Activated CD8-positive, alpha-beta memory T cell treated with anti-CD3 and anti-CD28 coated beads for 1 hour (primary cell): ENCODE measurements at places on chromosomes 13 and 19.

- DNase-seq = no peak
Measured at GRCh38 chr19:4456476-4456842, 1.1 kb downstream of the UBXN6 start.

DNA sequence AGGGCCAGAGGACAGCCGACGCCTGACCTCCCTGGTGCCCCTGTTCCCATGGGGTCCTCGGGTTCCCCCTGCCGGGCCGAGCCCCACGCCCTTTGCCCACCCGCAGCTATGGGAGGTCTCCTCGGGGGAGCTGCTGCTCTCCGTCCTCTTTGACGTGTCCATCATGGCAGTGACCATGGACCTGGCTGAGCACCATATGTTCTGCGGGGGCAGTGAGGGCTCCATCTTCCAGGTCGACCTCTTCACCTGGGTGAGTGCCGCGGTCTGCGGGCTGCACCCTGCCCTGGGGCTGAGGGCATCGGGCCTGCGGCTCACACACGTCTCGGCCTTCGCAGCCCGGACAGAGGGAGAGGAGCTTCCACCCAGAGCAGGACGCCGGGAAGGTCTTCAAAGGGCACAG lies 6.6 kb downstream of the WDR18 start:
- no peak for DNase-seq

DNA sequence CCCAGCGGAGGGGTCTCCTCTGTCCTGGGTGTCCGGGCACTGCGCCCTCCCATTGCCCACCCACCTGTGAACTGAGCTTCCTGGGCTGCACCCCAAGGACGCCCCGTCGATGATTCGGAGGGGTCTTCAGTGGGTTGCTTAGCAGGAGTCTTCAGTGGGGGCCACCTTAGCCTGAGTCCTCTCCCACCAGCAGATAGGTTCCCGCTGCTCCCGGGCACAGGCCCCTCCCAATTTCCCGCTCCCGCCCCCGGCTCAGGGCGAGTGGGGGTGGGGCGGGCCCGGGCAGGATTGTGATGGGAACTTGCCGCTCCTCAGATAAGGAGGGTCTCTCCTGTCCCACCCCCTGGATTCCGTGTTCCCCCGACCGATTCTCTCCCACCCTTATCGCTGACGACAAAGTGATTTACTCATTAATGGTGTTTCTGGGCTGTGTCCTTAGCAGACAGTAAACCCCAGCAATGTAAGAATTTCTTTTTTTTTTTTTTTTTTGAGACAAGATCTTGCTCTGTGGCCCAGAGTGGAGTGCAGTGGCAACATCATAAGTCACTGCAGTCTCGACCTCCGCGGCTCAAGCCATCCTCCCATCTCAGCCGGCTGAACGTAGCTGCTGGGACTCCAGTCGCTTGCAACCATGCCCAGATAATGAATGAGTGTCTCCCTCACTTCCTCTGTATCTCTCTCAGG lies 655 bp upstream of the S1PR5 start:
- DNase-seq = no peak

GRCh38 chr13:21694831-21695230 lies 24.0 kb downstream of the FGF9 start:
- DNase-seq = no peak

GRCh38 chr19:55642153-55643002 lies 1.1 kb upstream of the ZNF581 start:
- no peak for DNase-seq

GRCh38 chr19:16197188-16197621 lies 506 bp upstream of the AP1M1 start:
- no peak for DNase-seq

DNA sequence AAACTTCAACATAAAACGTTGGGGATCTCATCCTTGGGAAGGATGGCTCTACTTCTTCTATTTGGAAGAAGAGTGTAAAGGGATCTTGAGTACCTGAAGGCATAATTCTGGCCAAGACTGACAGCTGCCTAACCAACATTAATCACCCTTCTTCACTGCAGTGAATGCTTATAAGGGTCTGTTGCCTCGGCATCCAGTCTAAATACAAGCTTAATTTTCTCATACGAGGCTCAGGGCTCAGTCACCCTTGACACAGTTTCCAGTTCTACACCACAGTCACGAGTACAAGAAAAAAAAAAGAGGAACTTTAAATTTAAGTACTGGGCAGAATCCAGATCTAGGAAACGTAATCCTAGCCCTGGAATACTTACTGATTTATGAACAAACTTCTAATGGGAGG lies 9.0 kb downstream of the FPR3 start:
- no peak for DNase-seq

- no peak for DNase-seq
Measured at GRCh38 chr13:30985637-30986205, 53.3 kb downstream of the TEX26 start.

DNA sequence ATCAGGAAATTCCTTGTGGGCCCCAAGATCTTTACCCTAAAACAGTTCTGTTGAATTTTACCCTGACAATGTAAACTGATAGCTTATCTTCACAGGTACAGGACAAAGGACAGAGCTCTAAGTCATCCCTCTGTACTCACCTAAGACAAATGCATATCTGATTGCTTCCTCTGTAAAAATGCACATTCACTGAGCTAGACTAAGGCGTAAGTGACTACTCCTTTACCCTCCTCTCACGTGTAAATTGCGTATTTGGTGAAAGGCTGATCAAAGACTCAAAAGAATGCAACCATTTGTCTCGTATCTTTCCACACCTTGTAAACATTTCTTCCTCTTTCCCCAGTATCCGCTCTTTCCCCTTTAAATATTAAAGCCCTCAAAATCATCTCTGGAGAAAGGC lies 80.6 kb upstream of the LRCH1 start:
- DNase-seq = no peak

DNA sequence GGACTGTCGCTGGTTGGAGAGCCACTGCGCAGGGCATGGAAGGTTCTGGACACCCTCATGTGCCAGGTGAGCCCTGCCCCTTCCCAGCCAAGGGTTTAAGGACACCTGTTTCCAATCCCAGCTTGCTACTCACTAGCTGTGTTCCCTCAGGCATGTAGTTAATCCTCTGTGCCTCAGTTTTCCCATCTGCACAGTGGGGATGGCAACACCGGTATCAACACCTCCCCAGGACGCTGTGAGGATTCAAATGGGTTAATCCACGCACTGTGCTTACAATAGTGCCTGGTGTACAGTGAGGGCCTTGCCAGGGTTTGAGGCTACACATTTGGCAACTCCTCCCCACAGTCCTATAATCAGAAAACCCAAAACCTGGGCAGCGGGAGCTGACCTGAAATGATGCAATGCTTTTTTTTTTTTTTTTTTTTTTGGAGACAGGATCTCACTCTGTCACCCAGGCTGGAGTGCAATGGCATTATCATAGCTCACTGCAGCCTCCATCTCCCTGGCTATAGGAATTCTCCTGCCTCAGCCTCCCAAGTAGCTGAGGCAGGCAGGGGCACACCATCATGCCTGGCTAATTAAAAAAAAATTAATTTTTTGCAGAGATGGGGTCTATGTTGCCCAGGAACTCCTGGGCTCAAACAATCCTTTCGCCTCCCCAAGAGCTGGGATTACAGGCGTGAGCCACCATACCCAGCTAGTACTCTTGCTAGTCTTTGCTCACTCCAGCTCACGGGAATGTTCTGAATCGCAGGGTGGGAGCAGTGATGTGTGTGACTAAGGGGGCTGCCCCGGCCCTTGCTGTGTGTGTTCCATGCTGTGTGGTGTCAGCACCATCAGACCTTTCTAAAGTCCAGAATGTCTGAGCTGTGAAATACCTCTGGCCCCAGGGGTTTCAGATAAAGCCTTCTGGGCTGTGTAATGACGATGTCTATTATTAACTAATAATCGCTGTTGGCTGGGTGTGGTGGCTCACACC lies 2.3 kb downstream of the ACP4 start:
- DNase-seq = no peak

GRCh38 chr13:55106509-55106908 lies 2034.2 kb upstream of the PRR20A start:
- DNase-seq = no peak

DNA sequence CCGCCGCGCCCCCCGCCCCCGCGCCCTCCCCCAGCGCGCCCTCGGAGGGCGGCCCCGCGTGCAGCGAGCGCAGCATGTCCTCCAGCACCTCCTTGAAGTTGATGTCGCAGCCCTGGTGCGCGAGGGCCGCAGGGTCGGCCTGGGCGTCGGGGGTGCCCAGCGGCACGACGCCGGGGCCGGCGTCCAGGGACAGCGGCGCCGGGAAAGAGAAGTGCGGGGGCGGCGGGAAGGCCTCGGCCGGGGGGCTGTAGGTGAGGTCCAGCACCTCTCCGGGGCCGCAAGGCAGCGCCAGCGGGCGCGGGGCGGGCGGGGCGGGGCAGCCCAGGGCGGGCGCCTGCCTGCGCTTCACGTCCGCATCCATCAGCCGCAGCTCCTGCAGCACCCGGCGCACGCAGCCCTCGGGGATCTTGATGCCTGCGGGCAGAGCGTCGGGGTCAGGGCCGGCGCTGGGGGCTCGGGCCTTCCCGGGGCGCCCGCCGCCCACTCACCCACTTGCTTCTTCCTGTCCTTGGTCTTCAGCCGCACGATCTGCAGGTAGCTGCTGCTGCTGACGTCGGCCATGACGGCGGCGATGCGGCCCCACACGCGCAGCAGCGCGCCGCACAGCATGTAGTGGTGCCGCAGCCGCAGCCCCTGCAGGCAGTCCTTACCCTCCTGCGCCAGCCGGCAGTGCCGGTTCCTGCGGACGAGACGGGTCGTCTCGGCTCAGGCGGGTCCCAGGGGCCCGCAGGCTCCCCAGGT lies 4.7 kb downstream of the GPX4 start:
- no peak for DNase-seq

GRCh38 chr19:35519291-35519690 lies 5.8 kb upstream of the DMKN start:
- DNase-seq = no peak

- no peak for DNase-seq
Measured at GRCh38 chr13:79349011-79349410, 57.0 kb downstream of the RBM26 start.

DNA sequence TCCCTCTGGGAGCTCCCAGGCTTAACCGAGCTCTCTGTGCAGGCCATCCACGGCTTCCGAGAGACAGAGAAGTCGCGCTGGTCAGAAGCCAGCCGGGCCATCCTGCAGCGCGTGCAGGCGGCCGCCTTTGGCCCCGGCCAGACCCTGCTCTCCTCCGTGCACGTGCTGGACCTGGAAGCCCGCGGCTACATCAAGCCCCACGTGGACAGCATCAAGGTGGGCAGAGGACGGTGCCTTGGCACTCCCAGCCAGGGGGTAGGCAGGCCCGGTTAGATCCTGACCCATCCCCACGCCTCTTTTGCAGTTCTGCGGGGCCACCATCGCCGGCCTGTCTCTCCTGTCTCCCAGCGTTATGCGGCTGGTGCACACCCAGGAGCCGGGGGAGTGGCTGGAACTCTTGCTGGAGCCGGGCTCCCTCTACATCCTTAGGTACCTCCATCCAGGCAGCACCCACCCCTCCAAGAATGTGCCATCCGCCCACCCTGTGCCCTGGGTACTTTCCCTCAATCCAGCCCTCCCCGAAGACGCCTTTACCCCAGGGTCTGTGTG lies 1.5 kb downstream of the PSPN start:
- DNase-seq = no peak

DNA sequence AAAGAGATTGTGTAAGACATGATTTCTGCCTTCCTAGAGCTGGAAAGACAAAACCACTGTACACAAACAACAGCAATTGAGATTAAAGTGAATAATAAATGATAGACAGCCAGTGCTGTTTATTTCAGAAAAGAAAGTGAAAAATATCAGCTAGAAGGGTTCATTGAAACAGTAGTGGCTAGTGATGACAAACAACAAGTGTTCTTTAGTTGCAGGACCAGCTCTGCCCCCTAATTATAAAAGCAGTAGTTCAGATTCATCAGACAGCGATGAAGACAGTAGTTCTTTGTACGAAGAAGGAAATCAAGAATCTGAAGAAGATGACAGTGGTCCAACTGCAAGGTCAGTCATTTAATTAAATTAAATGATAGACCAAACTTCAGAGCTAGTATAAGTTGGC lies 14.8 kb downstream of the GPALPP1 start:
- no peak for DNase-seq

DNA sequence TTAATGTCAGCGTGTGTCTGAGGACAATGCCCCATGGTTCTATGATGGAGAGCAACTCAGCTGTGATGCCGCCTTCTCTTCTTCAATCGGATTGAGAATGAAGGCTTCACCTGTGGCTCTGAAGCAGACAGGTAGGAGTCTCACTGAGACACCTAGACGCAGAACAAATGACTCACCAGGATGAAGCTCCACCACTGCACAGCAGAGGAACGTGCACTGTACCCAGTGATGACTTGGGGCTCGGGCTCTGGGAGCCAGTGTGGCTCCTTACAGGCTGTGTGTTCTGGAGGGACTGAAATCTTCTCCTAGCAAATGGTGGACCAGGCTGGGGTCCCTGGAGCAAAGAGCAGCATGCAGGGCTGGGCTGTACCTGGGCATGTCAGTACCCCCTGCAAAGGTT lies 44.0 kb downstream of the CCDC70 start:
- DNase-seq = no peak

GRCh38 chr13:85313761-85314503 lies 485.3 kb downstream of the SLITRK6 start:
- no peak for DNase-seq

DNA sequence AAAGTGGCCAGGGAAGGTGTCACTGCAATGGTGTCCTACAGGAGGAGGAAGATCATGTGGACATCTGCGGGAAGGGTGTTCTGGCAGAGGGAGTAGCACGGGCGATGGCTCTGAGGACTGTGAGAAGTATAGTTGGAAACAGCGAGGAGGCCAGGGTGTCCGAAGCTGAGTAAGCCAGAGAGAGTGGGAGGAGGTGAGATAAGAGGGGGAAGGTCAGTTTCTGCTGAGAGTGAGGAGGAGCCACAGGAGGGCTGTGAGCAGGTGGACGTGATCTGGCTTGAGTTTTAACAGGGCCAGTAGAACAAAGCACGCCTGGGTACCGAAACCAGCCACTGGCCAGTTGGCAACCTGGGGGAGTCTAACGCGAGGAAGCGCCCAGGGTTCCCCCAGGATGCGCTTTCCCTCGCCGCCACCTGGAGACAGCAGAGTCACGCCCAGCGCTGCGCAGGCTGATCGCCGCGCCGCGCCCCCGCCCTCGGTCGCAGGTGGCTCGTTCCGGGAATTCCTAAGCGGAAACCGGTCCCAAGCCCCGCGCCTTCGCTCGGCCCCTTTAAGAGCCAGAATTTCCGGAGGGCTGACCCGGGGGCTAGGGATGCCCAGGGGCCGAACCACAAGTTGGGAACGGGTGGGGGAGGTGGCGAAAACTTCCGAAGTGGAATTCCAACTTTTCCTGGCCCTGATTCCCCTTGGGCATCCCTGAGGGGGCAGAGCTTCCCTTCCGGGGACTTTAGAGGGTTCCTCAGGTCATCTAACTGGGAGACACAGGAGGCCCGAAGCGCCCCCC lies 1.1 kb upstream of the LSR start:
- DNase-seq = peak; percentile 47
